ENCODE measurements at places on chromosomes 4 and X. TPM values are rescaled to one million over a fixed set of nuclear protein-coding genes. Genes with fewer than 3 reads are reported as not detected.

The SMIM10 gene
- total RNA-seq, result 13.8 TPM

The CXCL5 gene
- total RNA-seq, result not detected

DNA sequence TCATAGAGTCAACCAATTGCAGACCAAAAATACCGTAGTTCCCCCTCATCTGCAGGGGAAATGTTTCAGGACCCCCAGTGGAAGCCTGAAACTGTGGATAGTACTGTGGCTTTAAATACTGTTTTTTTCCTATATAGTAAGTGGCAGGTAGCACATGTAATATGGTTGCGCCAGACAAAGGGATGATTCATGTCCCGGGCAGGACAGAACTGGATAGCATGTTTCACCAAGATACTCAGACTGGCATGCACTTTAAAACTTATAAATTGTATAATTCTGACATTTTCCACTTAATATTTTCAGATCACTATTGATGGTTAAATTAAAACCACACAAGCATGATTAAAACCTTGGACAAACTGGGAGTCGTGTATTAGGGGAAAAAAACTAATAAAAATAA, 276.3 kb upstream of the AGA start:
- no peak for DNase-seq

The PPID gene
- total RNA-seq, result 15.0 TPM

DNA sequence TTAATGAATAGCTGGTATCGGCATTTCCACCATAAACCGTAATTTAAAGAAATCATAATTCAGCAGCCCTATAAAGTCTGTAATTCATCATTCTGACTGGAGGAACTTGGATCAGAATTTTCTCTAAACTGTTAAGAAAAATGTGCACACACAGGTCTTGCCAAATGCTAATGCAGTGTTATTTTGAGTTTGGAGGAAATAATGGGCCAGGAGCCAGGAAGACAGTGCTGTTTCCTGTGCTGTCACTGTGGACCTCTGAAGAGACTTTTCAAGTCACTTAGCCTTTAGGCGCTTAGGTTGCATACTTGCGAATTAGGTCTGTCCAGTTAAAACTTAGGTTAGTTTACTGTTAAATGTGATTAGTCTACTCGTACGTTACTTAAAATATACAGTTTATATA, 137.5 kb upstream of the ANXA3 start:
- no peak for DNase-seq

DNA sequence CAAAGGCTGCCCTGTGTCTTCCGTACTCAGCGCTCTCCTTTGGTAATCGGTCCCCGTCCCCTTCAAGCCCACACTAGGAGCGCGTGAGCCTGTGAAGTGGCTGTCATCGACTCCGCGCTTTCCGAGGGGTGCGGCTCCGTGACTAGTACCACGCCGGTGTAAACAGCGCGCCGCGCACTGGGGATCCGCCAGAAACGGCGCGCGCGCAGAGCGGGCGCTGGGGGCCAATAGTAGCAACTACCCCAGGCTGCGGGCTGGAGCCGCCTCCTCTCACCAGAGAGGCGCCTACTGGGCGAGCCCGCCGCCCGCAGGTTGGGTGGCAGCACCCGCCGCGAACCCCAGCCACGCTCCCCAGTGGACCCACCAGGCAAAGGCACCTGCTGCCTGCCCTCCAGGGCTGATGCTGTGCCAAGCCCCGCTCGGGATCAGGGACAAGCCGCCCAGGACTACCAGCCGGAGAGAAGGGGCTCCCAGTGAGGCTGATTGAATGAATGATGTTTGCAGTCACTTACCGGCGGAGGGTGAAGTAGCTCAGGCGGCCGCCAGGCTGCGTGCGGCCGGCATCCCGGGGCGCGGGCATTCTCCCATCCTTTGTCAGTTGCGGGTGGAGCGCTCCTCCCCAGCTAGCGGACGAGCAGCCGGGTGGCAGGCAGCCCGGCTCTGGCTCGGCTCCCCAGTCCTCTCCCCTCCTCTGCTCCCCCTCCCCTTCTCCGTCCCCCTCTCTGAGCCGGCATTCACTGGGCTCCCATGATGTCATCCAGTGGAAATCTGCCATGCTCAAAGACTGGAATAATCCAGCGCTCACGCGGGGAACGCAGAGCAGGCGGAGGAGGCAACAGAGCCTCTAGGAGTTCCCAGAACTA, 370.3 kb upstream of the SMIM31 start:
- no peak for DNase-seq

Data from vagina (tissue), 2 donors.